ENCODE measurements at places on chromosomes 11 and 22.

DNA sequence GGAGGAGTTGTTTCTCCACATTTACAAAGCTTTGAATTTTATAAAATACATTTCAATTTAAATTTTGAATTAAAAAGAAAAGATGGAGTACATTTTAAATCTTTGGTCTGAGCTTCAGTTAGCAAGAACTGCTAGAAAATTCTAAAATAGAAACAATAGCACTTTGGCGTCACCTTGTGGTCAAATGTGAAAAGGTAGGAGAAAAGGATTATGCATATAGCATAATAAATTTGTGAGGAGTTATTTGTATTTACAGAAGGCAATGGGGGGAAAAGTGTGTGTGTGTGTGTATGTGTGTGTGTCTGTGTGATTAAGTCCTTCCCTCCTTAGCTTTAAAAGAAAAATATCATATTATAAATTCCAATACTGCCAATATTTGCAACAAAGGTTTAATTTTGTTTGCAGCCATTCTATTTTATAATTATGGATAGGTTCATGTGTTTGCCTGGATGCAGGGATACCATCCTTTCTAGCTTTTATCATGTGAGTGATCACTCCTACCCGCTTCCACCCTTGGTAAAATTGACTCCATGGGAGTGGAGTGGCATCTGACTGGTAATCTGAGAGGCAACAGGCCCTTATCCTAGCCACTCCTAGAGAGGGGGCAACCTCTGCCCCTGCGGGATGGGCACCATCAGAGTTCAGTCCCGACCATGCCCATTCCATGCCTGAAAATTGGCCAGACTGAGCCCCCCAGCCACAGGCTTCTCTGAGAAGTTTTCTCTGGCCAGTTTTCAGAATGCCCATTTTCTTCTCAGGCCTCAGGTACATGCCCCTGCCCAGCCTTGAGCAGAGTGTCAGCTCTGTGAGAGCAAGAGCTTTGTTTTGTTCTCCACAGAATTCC lies 13.6 kb upstream of the LGR4 start:
- DNase-seq: no peak

GRCh38 chr11:128238521-128239265 lies 348.7 kb downstream of the ETS1 start:
- DNase-seq: no peak

GRCh38 chr11:126990716-126991480 lies 9.7 kb downstream of the KIRREL3 start:
- no peak for DNase-seq

GRCh38 chr11:111300569-111300968 lies 2.2 kb downstream of the POU2AF3 start:
- DNase-seq: no peak

DNA sequence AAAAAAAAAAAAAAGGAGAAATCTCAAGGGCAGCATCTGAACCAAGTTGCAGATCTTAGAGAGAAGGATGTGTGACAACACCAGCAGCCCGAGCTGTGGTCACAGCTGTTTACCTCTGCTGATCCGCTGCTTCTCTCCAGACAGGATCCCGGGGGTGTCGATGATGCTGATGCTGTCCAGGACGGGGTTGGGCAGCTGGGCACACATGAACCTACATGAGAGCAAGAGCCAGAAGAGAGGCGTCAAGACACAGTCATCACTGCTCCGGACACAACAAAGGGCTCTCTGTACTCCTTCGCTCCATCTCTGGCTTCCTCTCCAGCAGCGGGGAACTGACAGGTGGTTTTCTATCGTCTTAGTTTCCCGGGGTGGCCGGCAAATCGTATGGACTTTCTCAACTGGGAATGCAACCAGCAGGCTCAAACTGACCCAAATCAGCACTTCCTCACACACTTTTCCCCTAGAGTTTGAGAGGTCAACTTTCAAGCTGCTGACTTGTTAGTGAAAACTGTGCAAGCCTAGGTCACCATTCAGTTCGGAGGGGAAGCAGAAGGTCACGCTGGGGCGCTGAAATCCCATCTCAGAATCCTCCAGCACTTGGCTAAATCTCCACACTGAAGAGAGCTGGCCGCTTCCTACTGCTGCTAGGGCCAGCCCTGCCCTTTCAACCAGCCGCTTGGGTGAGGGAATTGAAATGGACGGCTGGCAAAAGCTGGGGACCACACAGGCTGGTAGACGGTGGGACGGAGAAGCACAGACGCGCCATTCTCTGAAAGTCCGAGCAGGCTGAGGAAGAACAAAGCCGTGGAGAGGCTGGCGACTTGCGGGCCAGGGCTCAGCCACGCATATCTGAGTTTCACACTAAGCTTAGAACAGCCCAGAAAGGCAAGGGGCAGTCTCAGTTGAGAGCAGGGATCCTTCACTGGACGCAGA lies 3.8 kb downstream of the EHD1 start:
- no peak for DNase-seq

DNA sequence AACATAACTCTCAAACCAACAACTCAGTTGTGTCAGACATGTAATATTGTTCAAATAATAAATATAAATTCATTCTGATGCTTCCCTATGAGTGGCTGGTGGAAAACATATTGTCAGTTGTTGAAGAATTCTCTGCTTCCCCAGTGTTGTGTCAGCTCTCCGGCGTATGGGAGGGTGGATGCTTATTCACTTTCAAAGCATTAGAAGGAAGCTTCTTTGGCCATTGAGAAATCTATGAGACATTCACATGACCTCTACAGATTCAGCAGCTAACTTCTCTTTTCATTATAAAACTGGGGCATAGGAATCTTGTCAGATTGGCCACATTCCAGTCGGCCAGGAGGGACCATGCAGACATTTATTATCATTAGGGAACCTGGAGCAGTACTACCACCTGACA lies 2.9 kb downstream of the OR51V1 start:
- no peak for DNase-seq

- DNase-seq: no peak
These were observed 6.6 kb upstream of the ARAP1 start for GRCh38 chr11:72758690-72759389.

- no peak for DNase-seq
These were observed 108.2 kb downstream of the SLC36A4 start for GRCh38 chr11:93089474-93090102.

- no peak for DNase-seq
These were observed 16.8 kb downstream of the TRMU start for GRCh38 chr22:46352276-46352675.

- no peak for DNase-seq
These were observed 186.3 kb downstream of the IGLL1 start for GRCh38 chr22:23393721-23394320.

DNA sequence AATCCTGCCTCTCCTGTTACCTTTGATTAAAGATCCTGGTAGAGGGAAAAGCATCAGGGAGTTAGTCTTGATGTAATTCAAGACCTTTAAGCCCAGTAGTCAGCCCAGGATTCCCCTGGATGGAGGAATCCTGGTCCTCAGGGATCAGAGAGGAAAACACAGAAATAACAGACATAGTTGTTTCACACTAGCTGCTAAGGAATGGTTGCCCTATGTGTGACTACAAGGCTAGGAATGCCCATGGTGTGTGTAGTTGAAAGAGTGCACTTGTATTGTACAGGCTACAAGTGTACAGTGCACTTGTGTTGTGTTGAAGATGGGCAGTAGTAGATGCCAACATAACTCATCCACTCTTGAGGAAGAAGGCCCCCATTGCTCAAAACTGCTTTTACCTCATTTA lies 226.8 kb downstream of the AASDHPPT start:
- DNase-seq: no peak

DNA sequence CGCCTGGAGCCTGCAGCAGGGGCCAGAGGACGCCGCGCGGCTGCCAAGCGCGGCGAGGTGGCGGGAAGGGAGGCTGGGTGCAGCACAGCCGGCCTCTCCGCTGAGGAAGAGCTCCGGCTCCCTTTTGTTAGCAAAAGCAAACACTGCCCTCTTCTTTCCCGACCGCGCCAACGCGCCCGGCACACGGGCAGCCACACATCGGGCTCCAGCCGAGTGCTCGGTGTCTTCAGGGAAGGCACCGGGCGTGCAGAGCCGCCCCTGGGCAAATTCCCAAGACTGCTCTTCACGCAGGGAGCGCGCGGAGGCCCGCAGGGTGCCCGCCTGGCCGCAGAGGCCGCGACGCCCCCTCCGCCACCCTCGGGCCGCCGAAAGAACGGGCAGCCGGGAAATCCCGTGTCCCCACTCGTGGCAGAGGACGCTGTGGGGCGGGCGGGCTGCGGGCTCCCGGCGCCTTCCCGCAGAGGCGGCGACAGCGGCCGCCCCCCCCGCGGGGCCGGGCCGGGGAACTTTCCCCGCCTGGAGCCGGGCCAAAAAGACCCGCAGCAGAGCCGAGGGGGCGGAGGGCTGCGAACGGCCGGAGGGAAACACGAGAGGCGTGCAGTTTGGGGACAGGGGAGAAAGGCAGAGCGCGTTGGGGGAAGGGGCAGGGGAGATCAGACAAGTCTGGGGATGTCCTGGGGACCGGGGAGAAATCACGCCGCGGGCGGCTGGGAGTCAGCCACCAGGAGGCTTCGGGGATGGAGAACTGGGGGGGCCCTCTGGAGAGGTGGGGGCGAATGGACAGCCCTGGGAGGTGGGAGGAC lies 931 bp downstream of the CADM1 start:
- DNase-seq: no peak

DNA sequence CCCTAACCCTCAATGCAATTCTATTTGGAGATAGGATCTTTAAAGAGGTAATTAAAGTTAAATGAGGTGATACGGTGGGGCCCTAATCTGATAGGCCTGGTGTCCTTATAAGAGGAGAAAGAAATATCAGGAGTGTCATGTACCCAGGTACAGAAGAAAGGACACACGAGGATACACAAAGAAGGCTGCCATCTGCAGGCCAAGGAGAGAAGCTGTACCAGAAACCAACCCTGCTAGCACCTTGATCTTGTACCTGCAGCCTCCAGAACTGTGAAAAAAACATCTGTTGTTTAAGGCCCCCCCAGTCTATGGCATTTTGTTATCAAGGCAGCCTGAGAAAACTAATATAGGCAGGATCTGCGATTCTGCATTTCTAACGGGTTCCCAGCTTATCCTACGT lies 44.2 kb downstream of the FBXO7 start:
- no peak for DNase-seq

DNA sequence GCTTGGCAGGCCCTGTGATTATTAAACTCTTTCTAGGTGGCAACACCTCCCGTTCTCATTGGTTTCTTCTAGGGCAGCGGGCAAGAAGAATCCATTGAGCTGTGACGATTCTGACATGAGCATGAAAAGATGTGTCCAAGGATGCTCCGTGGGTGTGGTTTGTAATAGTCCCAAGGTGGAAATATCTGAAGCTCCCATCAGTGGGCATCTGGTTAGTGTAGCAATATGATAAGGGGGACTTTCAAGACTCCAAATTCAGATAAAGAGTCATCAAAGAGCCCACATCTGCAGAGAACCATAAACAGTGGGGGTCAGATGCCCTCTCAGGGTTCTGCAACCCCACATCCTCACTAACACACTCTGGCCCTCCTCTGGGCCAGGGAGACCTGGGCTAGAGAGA lies 42.6 kb downstream of the TST start:
- DNase-seq: no peak

DNA sequence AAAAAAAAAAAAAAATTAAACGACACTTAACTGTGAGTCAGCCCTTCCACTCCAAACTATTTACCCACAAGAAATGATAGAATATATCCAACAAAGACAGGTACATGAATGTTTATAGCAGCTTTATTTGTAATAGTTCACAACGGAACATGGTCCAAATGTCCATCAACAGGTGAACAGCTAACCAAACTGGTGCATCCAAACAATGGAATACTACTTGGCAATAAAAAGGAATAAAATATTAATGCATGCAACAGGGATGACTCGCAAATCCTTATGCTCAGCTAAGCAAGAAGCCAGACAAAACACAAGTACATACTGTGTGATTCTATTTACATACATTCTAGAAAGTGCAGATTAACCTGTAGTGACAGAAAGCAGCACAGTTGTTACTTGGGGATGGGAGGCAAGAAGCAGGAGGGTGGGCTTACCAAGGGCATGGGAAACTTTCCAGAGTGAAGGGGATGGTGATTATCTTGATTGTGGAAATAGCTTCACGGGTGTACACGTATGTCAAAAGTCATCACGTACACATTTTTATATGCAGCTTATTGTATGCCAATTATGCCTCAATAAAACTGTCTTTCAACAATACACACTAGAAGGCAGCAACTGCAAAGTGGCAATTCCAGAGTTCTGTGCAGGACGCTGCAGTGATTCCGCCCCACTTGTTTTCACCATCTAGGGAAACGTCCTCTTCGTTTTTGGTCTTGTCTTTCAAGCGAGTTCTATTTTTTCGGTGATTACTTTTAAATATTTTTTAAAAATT lies 6.7 kb upstream of the SF1 start:
- DNase-seq: no peak
